Frontal cortex (tissue), 4 donors: ENCODE measurements at places on chromosomes 5 and 9.

DNA sequence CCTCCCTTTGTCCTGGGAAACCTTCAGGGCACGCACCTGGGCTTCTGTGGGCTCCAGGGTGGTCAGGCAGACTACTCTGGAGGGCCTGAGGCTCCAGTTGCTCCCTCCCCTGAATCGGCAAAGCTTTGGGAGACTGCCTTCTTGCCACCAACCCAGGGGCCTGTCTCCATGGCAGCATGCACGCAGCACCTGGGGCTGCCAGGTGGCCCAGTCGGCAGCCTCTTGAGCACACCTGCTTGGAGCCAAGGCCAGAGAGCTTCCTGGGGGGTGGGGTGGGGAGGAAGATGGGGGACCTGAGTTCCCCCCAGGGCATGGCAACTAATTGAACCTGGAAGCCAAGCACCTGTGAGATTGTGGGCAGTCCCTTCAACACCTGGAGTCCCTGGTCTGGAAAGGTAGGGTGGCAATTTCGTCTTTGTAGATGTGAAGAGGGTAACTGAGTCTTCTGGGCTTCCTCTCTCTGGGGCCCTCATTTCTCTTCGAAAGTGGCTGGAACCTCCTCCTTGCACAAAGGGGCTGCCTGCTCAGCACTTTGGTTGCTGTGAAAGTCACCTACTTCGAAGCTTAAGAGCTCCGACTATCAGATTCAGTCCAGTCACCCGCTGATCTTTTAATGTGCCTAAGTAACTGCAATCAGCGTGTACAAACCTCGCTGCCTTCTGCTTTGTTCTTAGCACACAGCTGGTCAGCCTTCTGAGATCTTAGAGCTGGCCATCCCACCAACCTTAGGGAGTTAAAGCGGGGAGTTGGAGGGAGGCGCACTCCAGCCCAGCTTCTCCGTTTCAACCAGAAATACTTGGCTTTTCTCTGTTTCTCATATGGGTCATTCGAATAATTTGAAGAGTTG is 4.0 kb downstream of the RNF183 start:
- DNase-seq, result no peak

DNA sequence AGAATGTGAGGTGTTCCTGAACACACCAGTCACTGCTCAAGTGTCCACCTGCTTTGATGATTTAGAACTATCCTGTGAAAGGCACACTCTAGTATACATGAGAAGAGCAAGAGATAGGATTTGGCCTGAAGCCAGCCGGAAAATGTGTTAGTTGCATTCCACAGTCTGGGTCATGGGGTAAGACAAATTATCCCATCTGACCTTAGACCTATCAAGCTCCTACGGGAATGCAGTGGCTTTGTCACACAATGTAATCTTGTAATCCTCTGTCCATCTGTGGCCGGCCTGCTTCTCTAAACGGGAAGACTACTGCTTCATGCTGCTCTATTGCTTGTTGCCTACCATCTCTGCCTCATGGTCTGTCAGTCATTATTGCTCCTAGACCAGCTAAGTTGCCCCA is 92.4 kb upstream of the PRRC1 start:
- no peak for DNase-seq

- DNase-seq, result no peak
Observed at GRCh38 chr9:26054600-26055520, 376.6 kb upstream of the TUSC1 start.

DNA sequence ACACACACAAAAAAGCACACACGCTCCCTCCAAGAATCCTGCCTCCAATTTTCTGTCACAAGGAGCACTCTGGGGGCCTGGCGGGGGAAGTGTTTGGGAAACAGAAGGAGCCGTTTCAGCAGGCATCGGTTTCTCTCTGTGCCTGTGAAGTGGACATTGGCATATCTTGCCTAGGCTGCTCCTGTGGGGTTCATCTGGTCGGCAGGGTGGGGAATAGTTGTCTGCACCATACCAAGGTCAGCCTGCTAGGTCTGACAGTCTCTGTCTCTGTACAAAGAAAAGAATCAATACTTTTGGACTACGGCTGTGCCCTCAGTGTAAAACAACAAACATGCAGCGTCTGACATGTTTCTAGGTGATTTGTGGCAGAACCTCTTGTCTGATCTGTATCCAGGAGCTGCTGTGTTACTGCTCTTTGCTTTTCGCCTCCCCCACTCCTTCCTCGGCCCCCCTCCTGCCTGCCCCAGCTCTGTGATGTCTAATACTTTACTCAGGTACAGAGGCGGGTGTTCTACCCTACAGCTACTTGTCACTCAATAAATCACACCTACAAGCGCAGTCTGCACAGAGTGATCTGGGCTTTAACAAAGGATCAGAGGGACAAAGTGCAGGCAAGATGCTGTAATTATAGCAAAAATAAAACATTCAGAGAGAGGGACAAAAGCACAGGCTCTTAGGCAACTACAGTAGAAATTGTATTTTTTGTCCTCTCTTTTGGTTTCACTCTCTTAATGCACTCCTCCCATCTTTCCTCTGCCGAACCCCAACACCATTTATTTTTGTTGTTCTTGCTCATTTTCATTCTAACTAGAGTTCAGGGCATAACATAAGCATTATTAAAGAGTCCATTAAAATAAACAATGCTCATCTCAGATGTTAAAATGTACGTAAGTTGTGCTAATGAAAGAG is 216.7 kb downstream of the BNC2 start:
- DNase-seq, result no peak

GRCh38 chr9:4661611-4662010 is 483 bp upstream of the PLPP6 start:
- DNase-seq, result no peak

GRCh38 chr5:79109527-79110492 is 1.8 kb upstream of the BHMT start:
- DNase-seq, result no peak

DNA sequence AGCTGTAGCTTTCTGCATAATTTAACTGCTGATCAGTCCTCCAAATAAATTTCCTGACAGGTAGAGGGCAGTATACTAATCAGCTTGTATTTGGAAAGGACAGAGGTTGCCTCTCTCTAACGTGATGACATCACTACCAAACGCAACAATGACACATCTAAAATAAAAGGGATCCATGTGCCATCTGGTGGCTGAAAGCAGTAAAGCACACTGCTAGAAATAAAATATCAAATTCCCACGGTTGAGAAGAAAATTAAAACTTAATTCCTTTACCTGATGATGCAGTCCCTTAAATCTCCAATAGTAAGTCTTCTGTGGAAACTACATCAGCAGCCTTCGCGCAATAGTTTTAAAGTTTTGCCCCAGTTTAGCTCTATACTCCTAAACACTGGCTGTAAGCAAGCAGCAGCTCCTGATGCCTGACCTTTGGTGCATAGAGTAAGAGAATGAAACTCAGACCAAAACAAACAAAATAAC is 54.5 kb downstream of the DIAPH1 start:
- DNase-seq, result peak; percentile 46

GRCh38 chr5:35473589-35473988 is 144.1 kb upstream of the SPEF2 start:
- DNase-seq, result no peak

DNA sequence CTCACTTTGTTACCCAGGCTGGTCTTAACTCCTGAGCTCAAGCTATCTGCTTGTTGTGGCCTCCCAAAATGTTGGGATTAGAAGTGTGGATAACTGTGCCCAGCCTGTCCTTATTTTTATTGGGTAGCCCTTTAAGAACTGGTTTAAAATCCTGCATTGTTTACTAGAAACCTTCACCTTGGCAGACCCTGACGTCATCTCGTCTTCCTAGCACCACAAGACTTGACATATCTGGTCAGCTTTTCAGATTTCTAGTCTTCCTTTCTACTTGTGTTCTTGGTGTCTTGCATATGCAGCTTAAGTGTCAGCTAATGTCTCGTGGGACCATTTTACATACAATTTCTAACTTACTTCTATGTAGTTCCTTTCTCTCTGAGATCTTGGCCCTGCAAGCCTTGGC is 258.9 kb downstream of the IZUMO3 start:
- DNase-seq, result no peak

DNA sequence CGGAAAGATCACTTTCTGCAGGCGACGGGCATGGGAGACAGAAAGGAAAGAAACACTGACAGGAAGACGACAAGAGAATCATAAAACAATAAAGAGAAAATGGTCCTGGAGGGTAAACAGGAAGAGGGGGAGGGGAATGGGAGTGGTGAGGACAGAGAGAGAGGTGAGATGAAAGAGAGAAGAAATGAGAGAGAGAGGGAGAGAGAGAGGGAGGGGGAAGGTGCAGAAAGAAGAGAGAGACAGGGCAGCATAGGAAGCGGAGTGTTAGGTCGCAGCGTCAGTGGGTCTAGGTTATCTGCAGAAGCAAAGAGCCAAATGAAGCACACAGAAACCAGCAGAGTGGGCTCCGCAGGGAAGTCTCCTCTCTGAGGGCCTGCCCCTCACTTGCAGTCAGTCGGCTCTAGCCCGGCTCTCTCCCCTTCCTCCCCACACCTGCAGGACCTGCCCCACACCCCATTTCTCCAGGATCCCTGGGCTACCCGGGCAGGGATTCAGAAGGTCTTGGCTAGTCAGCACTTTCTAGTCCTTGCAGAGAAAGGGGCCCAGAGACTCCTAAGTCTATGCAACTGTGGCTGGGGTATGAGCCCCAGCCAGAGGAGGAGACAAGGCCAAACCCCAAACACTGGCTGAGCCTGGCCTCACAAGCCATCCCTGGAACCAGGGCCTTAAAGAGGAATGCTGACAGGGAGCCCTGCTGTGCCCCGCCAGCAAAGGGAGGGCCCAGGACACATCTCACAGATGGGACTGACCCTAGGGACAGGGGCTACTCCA is 29.7 kb upstream of the MEIKIN start:
- no peak for DNase-seq

DNA sequence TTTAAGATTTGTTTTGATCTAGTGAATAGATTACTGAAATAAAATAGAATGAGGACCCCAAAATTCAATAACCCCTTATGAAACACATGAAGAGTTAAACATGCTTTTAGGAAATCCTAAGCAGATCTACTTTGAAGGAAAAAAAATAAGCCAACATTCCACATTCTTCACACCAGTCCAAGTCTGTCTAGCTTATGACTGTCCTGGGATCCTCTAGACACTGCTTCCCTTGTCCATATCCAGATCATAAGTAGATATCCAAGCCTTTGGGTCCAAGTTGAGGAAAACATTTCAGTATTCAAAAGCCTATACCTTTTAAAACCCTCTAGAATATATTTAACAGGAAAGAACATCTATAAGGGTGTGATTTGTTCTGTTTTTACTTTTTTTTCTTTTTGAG is 58.8 kb upstream of the MINAR2 start:
- no peak for DNase-seq

GRCh38 chr5:175246889-175247520 is 197.0 kb downstream of the DRD1 start:
- no peak for DNase-seq

DNA sequence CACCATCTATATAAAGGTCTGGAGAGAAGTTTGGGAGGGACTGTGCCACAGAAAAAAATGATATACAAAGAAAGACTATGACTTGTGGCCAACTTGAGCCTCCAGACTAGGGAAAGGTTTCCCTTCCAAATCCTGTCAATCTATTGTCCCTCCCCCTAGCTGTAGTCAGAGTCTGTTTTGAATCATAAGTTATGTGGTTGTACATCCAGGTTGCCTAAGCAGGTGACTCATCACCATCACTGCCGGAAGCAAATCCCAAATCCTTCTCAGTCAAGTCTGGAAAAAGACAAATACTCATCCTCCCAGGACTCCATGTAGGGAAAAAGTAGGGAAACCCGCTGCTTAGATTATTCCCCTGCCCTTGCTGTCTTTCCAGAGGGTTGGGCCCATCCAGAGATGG is 235.7 kb downstream of the CDK5RAP2 start:
- no peak for DNase-seq

DNA sequence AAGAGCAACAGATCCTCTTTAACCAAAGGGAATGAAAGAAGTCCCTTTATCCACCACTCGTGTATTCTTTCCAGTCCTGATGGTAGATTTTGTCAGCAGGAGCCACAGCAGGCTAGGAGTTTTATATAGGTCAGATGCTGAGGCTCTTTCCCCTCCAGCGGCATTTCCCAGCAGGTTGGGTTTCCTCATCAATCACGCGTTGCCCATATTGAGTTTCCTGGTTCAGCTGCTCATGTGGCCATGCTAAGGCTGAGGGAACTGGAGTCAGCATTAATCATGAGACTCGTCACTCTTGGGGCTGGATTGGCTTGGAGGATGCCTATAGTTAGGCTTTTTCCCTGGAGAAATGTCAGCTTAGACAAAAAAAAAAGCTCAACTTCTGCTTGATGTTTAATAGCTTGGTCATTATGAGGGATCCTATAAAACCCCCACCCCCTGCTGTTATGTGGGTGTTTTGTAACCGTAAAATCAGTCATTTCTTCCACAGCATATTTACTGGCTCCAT is 193.4 kb upstream of the GAS1 start:
- DNase-seq, result no peak

GRCh38 chr5:113075019-113075418 is 98.4 kb downstream of the DCP2 start:
- DNase-seq, result no peak

DNA sequence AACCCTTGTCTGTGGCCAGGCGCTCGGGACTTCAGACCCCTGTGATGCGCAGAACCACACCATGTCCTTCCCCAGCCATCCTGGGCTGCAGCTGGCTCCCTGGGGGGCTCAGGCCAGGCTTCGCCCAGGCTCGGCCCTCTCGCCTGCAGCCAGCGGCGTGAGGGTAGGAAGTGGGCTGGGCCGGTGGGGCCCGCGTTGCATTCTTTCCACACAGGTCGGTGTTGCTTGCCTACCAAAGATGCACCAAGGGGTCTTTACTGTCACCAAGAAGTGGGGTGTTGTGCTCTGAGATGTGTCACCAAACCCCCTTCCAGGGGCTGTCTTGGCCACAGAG is 48.3 kb upstream of the RNF130 start:
- no peak for DNase-seq

GRCh38 chr5:63011158-63011557 is 432.5 kb downstream of the LRRC70 start:
- DNase-seq, result no peak

GRCh38 chr5:178069909-178070308 is 43.4 kb upstream of the N4BP3 start:
- DNase-seq, result no peak

DNA sequence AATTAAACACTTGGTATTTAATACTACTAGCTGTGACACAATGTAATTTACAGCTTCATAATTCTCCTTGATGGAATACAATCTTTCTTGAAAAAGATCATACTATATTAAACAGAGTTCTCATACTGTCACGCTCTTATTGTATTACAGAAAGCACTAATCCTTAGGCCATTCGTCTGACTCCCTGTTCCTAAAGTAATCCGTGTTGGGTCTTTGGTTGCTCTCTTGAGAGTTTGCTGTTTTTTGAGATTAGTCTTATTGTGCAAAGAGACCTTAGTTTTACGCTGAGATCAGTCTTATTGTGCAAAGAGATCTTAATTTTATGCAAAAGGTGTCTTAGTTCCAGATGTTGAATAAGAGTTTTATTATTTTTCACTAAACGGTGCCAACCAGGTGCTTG is 190.6 kb downstream of the ISL1 start:
- no peak for DNase-seq

DNA sequence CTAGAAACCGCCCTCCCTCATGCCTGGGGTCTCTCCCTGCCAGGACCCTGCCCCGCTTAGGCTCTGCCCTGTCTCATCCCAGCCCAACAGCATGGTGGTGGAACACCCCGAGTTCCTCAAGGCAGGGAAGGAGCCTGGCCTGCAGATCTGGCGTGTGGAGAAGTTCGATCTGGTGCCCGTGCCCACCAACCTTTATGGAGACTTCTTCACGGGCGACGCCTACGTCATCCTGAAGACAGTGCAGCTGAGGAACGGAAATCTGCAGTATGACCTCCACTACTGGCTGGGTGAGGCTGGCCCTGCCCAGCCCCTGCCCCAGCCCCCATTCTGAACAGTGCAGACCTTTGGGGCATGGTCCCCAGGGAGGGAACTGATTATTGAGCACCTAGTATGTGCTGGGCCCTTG is 33.9 kb downstream of the GSN start:
- no peak for DNase-seq
